ENCODE measurements at places on chromosomes 2 and 18. TPM values are rescaled to one million over a fixed set of nuclear protein-coding genes. Genes with fewer than 3 reads are reported as not detected.

DNA sequence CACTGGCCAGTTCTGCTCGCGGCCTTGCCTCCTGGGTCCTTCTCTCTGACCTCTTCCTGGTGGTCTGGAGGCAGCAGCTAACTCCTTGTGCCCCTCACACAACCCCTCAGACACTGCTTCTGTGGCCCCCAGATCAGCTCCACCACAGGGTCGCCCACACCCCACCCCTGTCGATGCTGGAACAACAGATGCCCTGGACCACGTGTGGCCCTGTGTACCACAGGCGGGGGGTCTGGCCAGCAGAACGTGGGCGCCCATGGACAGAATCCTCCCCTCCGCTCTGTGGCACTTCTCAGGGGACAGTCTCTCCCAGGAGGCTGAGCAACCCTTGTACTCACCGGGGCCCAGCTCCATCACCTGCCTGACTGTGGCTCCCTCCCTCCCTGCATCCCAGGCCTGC lies 245.6 kb downstream of the NDUFA10 start:
- DNase-seq, result no peak
- no peaks in the 10 kb centered on the region for H3K4me1 ChIP-seq
- no peaks in the 10 kb centered on the region for H3K36me3 ChIP-seq
- H3K27ac ChIP-seq, result no peak overlapping the region
- no peaks in the 10 kb centered on the region for H3K27me3 ChIP-seq
- H3K4me3 ChIP-seq, result no peak overlapping the region

DNA sequence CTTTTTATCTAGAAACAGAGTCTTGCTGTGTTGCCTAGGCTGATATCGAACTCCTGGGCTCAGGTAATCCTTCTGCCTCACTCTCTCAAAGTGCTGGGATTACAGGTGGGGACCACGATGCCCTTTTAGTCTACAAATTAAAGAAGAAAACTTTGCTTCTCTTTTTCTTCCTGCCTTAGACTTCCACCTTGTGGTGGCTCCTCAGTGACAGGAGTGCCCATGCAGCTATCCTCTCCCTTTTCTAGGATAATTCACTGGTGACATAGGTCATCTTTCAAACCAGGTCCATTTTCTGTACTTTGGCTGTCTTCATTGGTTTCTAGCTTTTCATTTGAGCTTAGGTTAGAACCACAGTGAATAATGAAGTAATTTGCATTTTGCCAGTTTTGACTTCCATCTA lies 13.6 kb downstream of the DCAF17 start:
- no peak overlapping the region for H3K4me3 ChIP-seq
- no peaks in the 10 kb centered on the region for H3K36me3 ChIP-seq
- DNase-seq, result no peak
- no peak overlapping the region for H3K27ac ChIP-seq

DNA sequence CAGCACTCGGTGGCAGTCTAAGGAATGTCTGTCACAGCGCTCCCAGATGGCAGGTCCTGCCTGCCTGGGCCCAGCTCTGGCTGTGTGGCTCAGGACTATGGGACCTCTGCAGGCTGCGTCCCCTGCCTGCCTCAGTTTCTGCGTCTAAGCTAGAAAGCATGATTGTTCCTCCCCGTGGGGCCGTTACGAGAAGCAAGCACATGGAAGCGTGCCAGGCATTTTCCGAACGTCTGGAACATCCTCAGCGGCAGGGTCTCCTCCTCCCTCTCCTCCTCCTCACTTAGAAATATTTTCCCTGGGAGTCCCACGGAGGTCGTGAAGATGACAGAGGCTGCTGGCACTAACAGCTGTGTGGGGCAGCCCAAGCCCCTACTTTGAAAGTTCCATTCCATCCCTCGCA lies 43.3 kb downstream of the LRRFIP1 start:
- H3K4me1 ChIP-seq, result peaks cover 54% of the 10 kb centered on the region
- peak; percentile 72 for DNase-seq
- no peak overlapping the region for H3K4me3 ChIP-seq
- H3K27ac ChIP-seq, result peak overlapping the region; percentile 71

Gene CYS1
- 0.38 TPM for polyA plus RNA-seq

DNA sequence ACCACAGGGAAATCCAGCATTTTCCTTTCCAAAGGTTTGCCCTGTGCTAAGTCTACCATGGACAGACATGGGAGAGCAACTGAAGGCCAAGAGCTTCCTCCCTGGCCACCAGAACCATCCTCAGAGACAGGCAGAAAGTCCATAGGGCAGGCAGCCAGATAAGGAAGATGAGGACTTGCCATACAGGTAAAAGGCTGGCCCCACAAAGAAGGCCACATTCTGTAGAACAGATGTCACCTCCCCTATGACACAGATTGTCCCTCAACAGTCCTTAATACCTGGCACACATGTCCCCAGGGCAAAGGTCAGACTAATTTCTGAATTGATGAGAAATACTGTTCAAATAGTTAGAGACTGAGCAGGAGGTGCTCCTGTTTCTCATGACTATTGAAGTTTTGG lies 52.0 kb downstream of the FECH start:
- DNase-seq, result no peak
- no peaks in the 10 kb centered on the region for H3K36me3 ChIP-seq
- no peak overlapping the region for H3K4me3 ChIP-seq
- H3K27me3 ChIP-seq, result no peaks in the 10 kb centered on the region
- peaks cover 15% of the 10 kb centered on the region for H3K4me1 ChIP-seq

DNA sequence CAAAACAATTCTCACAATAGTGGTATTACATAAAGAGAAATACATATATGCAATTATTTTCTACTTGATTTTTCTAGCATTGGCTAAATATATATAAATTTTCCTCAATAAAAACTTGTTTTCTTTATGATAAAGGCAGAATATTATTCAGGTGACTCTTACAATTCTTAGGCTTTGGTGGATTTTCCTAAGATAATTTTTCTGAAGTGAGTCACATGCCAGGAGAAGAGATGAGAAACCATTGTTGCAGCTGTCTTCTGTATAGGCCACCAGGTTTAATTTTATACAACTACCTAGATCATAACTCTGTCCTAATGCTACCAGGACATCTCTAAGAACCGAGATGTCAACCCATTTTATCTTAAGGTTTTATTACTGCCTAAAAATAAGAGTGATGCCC lies 552.4 kb upstream of the CDH2 start:
- no peak for DNase-seq
- H3K4me3 ChIP-seq, result no peak overlapping the region
- no peaks in the 10 kb centered on the region for H3K36me3 ChIP-seq
- no peaks in the 10 kb centered on the region for H3K4me1 ChIP-seq

GRCh38 chr2:239669899-239670460 lies 269.2 kb upstream of the HDAC4 start:
- DNase-seq, result no peak
- H3K4me1 ChIP-seq, result no peaks in the 10 kb centered on the region
- H3K27me3 ChIP-seq, result peaks cover 6% of the 10 kb centered on the region
- H3K27ac ChIP-seq, result no peak overlapping the region
- no peak overlapping the region for H3K4me3 ChIP-seq

Gene PLEKHH2
- 0.23 TPM for polyA plus RNA-seq

- H3K36me3 ChIP-seq, result peaks cover 20% of the 10 kb centered on the region
- peak overlapping the region; percentile 86 for H3K4me3 ChIP-seq
- peaks cover 8% of the 10 kb centered on the region for H3K4me1 ChIP-seq
- no peaks in the 10 kb centered on the region for H3K27me3 ChIP-seq
- H3K27ac ChIP-seq, result peak overlapping the region; percentile 91
Observed at GRCh38 chr2:38751596-38752410, 642 bp upstream of the SRSF7 start.

GRCh38 chr2:168997118-168997521 lies 34.0 kb downstream of the ABCB11 start:
- no peaks in the 10 kb centered on the region for H3K36me3 ChIP-seq
- DNase-seq, result no peak
- H3K4me3 ChIP-seq, result no peak overlapping the region
- H3K4me1 ChIP-seq, result no peaks in the 10 kb centered on the region
- no peak overlapping the region for H3K27ac ChIP-seq
- no peaks in the 10 kb centered on the region for H3K27me3 ChIP-seq

Gene CEP76
- 1.9 TPM for polyA plus RNA-seq

DNA sequence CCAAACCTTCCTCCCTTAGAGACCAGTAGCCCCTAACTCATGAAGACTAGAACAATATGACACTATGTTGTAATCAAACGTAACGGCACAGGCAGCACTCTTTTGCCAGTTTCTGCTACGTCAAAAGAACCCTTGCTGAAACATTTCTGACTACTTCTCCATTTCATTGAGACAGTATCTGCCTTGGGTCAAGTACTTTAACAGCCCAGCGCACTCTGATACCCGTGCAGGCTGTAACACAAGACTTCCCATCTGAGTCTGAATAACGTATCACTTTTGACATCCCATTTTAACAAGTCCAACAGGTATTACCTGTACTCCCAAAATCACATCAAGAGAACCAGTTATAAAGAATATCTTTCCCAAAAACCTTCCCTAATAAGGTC lies 38.4 kb downstream of the TBC1D8 start:
- H3K4me1 ChIP-seq, result peaks cover 96% of the 10 kb centered on the region
- no peak for DNase-seq
- no peaks in the 10 kb centered on the region for H3K27me3 ChIP-seq
- no peaks in the 10 kb centered on the region for H3K36me3 ChIP-seq
- peak overlapping the region; percentile 89 for H3K27ac ChIP-seq
- no peak overlapping the region for H3K4me3 ChIP-seq

GRCh38 chr2:236483102-236483501 lies 86.5 kb upstream of the ACKR3 start:
- H3K4me3 ChIP-seq, result no peak overlapping the region
- H3K4me1 ChIP-seq, result no peaks in the 10 kb centered on the region
- no peak for DNase-seq

DNA sequence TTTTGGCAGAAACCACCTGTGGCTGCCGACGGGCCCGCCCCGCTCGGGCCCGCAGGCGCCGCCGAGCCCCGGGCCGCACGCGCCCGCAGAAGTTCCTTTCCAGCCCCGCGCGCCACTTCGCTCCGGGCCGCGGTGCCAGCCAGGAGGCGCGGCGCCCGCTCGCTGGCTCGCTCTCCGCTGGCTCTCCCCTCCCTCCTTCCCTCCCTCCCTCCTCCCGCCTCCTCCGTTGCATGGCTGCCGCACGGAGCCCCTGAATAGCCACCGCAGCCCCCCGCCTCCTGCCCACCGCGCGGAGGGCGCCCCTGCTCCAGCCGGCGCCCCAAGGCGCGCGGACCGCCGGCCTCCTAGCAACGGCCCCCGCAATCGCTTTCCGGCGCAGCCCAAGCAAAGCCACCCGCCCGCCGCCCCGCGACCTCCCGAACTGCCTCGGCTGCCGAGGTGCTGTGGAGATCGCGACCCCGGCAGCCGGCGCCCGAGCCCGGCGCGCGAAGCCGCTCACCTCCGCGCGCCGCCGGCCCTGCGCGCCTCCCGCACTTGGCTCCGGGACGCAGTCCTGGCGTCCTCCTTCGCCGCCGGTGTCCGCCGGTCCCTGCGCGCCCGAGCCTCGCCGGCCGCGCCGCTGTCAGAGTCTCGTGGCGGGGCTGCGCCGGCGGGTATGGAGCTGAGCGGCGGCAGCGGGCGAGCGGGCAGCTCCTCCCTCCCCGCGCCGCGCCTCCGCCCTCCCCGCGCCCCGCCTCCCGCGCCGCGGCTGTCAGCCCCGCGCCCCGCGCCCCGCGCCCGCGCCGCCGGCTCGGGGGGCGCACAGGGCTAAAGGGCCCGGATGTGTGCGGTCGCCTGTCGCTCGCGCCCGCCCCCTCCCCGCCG lies at the start of gene ZBTB7C:
Gene ZBTB7C, minus strand, starts transcription at position 657 of the 864 bp plus-strand sequence.
- H3K4me1 ChIP-seq, result peaks cover 27% of the 10 kb centered on the region
- peak within 1 kb of the TSS; percentile 50 for H3K27ac ChIP-seq
- H3K27me3 ChIP-seq, result peaks cover 18% of the 10 kb centered on the region
- H3K36me3 ChIP-seq, result no peaks in the 10 kb centered on the region
- H3K4me3 ChIP-seq, result peak within 1 kb of the TSS; percentile 74

- no peaks in the 10 kb centered on the region for H3K27me3 ChIP-seq
- H3K27ac ChIP-seq, result no peak overlapping the region
- H3K4me3 ChIP-seq, result no peak overlapping the region
- H3K4me1 ChIP-seq, result no peaks in the 10 kb centered on the region
- no peak for DNase-seq
Observed at GRCh38 chr2:48693645-48694044, 61.9 kb downstream of the LHCGR start.

- H3K36me3 ChIP-seq, result no peaks in the 10 kb centered on the region
- H3K4me1 ChIP-seq, result peaks cover 15% of the 10 kb centered on the region
- H3K27ac ChIP-seq, result no peak overlapping the region
- no peak for DNase-seq
- H3K4me3 ChIP-seq, result no peak overlapping the region
Observed at GRCh38 chr18:44693030-44693784, 12.5 kb downstream of the SETBP1 start.
